Vein endothelial cell (primary cell): ENCODE measurements at places on chromosomes 12 and 14. TPM values are rescaled to one million over a fixed set of nuclear protein-coding genes. Genes with fewer than 3 reads are reported as not detected.

SERPINA4 gene
- total RNA-seq, result not detected in 2 replicates

ORMDL2 gene
- total RNA-seq, result 20.9 and 23.6 TPM in 2 replicates

IFNG-AS1 gene
- total RNA-seq, result not detected in 2 replicates

FAM222A gene
- total RNA-seq, result 0.65 and 0.86 TPM in 2 replicates

GPRC5A gene
- 5.0 and 11.1 TPM in 2 replicates for total RNA-seq

ITGA7 gene
- total RNA-seq, result 0.48 TPM in 1 of 2 replicates, not detected in the other

KNTC1 gene
- total RNA-seq, result 22.2 and 36.0 TPM in 2 replicates

PLEKHG7 gene
- not detected in 2 replicates for total RNA-seq

ZNF664 gene
- total RNA-seq, result 71.9 and 75.8 TPM in 2 replicates

PTGER2 gene
- not detected in 2 replicates for total RNA-seq

MMP19 gene
- total RNA-seq, result 0.65 and 0.86 TPM in 2 replicates

NEUROD4 gene
- not detected in 2 replicates for total RNA-seq

SLC39A2 gene
- total RNA-seq, result not detected in 2 replicates

KRT6C gene
- total RNA-seq, result not detected in 2 replicates
